ENCODE measurements at places on chromosomes 2 and 18. TPM values are rescaled to one million over a fixed set of nuclear protein-coding genes. Genes with fewer than 3 reads are reported as not detected.

DNA sequence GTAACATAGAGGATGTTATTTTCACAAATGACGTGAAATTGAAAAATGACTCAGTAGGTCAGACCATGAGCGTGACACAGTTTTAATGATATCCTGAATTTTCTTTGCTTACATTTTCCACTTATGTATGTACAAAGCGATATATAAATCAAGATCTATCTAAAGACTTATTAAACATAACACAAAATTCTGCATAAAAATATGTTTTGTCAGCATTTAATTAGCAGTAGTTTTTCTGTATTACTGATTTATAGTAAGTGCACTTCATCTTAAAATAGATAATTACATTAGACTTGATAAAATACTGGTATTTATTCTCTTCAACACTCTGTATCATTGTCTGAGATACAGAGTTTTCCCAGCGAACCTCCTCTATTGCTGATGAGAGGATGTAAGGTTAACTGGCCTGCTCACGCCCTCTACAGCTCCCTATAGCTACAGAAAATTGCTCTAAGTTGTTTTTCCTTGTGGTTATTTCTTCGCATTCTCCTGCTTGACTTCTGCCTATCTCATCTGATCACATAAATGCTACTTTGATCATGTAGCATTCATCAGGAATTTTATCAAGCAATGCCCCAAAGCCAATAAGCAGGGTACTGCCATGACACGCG is 548.8 kb upstream of the REG3G start:
- no peak for DNase-seq
- no peaks in the 10 kb centered on the region for H3K36me3 ChIP-seq
- H3K4me3 ChIP-seq, result no peak overlapping the region
- no peak overlapping the region for H3K27ac ChIP-seq
- H3K4me1 ChIP-seq, result no peaks in the 10 kb centered on the region

DNA sequence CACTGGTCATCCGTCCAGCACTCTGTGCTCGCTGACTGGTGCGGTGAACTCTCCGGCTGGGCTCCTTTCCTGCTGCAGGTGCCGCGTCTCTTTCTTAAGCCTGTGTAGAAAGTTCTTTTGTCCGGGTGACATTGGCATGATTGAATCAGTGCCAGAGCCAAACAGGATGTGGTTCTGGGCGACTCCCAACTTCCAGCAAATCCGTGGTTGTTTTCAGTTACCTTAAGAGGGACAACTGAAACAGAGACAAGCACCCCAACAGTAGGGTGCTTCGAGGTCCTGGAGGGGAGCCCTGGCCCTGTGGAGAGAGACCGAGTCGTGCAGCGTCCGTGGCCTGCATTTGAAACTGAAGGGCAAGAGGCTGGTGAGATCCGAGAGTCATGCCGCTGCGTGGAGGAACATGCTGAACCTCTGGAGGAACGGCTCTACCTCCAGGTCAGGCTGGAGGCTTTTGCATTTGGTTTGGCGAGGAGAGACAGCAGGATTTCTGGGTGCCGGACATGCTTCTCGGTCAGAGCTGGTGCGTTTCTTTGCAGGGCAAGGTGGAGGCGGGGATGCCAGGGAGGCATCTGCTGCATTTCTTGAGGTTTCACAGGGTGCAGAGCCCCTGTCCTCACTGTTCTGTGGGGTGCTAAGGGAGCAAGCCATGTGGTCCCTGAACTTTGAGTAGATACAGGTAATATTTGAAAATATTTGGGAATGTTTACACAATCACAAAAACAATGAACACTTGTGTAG is 26.8 kb downstream of the SH3BP4 start:
- H3K4me3 ChIP-seq, result no peak overlapping the region
- H3K4me1 ChIP-seq, result no peaks in the 10 kb centered on the region
- no peak for DNase-seq
- H3K27me3 ChIP-seq, result no peaks in the 10 kb centered on the region

Gene PMAIP1
- 64.7 TPM for total RNA-seq

Gene HOXD12
- total RNA-seq, result not detected

Gene TMEM198
- 2.8 TPM for total RNA-seq
